ENCODE measurements at places on chromosomes 6 and 20.

DNA sequence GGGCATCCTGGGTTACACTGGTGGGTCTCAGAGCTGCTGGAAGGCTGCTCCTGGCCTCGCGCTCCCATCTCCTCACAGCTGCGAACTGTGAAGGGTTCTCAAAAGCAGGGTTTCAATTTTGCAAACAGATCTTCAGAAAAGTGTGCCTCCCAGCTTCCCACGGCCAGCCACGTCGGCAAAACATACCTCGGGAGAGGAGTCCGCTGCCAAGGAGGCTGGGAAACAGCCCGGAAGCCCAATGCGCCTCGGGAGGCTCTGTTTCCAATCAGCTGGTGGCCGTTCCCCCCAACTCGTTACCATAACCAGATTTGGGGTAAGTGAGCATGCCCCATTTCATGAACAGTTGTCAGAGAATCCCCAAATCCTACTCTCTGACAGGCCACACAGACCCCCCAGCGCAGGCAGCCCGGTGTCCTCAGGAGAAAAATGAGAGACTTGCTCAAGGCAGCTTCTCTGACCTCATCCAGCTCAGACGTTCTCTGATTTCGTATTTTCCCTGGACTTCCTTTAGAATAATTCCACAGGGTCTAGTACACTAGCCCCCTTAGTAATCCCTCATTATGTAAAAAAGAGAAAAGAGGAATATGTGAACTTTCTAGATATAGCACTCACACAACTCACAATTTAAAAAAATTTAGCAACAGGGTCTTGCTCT is 98.4 kb downstream of the SNX5 start:
- no peak for DNase-seq

DNA sequence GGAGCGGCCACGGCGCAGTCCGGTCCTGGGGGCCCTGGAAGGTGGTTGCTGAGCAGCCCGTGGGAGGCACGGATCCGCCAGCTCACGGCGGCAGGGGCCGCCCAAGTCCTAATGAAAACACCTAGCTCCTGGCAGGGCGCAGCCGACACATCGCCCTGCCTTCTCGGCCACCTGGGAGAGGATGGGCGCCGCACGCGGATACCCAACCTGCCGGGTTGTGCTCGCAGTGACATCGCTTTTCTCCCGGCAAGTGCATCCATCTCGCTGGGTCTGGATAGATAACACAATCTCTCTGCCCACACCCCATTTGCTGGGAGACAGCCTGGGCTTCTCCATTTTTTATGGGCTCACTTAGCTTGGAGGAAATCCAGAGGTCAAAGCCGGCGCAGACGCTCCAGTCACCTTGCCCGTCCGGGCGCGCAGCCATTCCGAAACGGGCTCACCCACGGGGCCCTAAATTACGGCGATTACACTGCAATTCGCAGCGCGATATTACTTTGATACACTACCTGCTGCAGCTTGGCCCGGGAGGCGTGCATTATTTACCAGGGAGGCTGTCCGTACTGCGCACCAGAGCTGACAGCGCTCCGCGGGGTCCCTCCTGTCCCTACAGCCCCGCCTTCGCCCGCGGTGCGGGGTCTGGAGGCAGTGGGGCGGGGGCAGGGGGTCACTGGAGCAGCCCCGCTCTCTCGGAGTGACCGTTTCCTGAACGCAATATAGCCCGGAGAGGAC is 36.2 kb upstream of the CCDC167 start:
- DNase-seq, result no peak

DNA sequence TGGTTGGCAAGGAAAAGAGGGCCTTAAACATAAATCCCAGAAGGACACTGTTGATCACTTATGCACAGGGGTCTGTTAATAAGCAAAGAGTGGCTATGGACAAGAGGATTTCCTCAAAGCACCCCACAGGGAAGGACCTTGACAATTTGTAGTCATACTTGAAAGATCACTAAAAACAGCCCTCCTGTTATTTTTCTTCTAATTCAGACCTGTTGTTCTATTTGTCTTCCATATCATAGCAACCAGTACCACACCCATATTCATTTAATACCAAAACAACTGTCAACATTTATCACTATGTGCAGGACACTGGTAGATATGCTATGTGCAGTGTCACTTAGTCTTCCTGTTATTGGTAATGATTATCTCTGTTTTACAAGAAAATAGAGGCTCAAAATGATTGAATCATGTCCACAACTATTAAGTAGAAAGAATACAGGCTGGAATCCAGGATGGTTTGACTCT is 3.2 kb upstream of the DYNLRB1 start:
- no peak for DNase-seq

DNA sequence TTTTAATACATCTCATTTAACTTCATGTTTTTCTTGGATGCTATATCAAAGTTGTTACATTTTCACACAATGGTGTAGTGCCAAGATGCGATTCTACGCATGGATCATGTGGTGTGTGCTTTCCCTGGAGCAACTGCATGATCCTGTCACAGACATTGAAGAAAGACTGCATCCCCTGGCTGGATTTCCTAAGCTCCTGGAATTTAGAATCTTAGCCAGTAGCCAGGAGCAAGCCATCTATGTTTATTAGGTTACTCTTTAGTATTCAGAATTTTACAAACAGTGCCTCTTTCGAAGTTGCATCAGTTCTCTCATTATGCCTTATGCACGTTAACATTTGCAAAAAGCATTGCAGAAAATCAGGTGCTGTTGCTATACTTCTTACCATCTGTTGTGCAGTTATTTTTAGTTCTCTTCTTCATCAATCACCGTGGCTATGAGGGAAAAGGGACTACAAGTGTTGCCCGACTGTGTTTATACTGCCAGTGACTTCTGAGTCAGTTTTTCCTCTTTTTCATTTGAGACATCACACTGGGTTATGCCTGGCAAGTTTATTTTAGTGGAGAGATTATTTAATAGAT is 584.2 kb downstream of the BCKDHB start:
- DNase-seq, result peak; percentile 24

DNA sequence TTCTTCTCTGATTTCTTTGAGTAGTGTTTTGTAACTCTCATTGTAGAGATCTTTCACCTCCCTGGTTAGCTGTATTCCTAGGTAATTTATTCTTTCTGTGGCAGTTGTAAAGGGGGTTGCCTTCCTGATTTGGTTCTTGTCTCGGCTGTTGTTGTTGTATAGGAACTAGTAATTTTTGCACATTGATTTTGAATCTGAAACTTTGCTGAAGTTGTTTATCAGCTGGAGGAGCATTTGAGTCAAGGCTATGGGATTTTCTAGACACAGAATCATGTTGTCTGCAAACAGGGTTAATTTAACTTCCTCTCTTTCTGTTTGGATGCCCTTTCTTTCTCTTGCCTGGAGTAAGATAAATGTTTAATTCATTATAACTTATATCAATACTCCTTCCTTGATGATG is 86.4 kb downstream of the OLIG3 start:
- no peak for DNase-seq

DNA sequence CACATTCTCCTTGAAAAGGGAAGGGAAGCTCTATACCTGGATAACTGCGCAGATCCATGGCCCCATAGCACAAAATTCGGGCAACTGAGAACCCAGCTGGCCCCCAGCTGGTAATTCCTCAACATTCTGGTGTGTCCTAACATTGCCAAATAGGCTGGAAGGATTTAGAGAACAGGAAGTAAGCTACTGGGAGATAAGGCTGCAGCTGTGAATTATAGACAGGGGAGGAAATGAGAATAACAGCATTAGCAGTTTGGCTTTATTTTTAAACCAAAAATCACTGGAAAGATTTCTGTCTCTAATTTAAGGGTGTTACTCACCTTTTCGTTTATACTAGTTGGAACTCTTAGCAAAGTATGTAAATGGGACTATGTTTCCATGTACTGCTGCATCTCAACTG is 97.2 kb downstream of the TULP4 start:
- DNase-seq, result peak; percentile 38

GRCh38 chr6:154430481-154430919 is 73.9 kb upstream of the IPCEF1 start:
- DNase-seq, result no peak

DNA sequence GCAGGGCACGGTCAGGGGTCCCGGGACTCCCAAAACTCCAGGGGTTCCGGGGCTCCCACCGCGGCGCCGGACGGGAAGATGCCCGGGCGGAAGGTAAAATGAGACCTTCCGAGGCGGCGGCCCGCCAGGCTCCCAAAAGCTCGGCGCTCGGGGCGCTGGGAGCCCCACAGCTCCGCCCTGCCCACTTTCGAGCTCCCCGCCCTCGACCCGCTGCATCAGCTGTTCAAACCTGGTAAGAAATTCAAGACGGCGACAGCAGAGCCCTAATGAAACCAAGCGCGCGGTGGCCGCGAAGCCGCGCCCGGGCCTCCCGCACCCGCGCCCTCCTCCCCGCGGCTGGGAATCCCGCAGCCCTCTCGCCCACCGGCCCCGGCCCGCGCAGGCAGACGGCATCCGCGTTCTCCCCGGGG is 369 bp downstream of the SLC4A11 start:
- DNase-seq, result no peak

- no peak for DNase-seq
Observed at GRCh38 chr6:106820412-106820852, 154.1 kb downstream of the CD24 start.

- no peak for DNase-seq
Observed at GRCh38 chr6:89364586-89364985, 12.1 kb upstream of the UBE2J1 start.

GRCh38 chr20:16517946-16518783 is 55.1 kb downstream of the KIF16B start:
- peak; percentile 8 for DNase-seq

DNA sequence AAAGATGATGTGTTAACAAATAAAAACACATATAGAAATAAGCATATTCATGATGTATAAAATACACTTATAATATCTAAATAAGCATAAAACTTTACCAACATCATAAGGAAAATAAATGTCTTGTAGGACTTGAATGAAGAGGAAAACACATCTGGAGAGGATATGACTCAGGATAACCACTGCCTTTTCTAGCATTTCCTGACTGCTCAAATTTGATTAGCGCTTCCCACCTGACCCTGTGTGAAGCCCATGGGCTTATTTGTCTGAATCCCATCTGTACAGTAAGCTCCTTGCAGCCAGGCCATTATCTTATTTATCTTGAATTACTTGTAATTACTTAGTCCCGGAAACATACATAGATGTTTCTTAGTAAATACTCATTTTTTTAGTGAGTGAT is 608.6 kb downstream of the COL12A1 start:
- DNase-seq, result no peak

- DNase-seq, result no peak
Observed at GRCh38 chr6:67541586-67541985, 1093.5 kb upstream of the ADGRB3 start.

GRCh38 chr6:41072836-41073202 is at the start of gene NFYA:
Gene NFYA, plus strand, starts transcription at chr6:41072974. Its CDS starts 6,116 bp downstream, at chr6:41079090.
- DNase-seq, result peak; percentile 96

GRCh38 chr6:141550471-141550870 is 582.3 kb upstream of the GJE1 start:
- no peak for DNase-seq

DNA sequence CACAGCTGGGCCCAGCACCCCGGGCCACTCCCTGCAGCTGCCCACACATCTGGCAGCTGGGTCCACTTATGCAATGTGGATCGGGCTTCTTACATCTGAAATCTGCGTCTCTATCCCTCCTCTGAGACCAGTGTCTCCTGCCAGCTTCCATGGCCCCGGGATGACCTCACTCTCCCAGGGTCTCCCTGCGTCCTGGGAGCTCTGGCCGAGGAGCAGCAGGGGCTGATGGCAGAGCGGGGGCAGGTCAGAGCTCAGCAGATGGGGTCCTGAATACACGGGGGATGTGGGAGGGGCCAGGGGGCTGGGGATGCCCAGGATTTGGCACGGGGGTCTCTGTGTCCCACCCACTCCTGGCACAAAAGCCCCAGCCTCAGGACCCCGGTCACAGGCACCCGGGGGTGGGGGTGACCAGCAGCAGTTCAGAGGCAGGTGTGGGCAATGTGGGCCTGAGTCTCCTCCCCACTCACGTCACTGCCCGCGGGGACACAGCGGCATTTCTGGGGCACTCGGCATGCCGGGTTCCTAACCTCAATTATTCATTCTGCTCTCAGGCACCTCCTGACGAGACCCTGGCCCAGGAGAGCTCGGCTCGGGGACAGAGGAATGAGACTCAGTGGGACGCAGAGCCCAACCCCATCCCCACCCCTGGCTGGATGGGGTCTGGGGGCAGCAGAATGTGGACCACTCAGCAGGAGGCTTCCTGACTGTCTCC is 16.4 kb downstream of the CHRNA4 start:
- DNase-seq, result no peak

DNA sequence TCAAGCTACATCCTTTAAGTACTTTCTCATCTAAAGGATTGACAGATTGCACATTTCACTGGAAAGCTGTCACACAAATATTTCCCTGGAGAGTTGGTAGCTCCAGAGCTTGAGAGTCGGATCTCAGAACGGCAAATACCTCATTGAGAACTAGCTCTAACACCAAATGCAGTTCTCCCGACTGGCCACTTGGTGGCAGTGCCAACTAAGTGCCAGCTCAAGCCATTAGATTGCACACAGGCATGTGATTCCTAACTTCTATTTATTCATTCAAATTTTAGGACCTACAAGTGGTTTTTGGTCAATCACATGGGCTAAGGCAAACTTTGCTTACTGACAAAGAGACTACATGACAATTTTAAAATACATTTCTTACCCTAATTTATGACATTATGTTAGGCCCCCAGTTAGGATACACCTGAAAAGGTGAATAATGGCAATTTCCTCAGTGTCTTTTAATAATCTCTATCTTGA is 7.9 kb upstream of the MCHR2 start:
- peak; percentile 35 for DNase-seq
